ENCODE measurements at places on chromosomes 13 and 19. TPM values are rescaled to one million over a fixed set of nuclear protein-coding genes. Genes with fewer than 3 reads are reported as not detected.

DNA sequence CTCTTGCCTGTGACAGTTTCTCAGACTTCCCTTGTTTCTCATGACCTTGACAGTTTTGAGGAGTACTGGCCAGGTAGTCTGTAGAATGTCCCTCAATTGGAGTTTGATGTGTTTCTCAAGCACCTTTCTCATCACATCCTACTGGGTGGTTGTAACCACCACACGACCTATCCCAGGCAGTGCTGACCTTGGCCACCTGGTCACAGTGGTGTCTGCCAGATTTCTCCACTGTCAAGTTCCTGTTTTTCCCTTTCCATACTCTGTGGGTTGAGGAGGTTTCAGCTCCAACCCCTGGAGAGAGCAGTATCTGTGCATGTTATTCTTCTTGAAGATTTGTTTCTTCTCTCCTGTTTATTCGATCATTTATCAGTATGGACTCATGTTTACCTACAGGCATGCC lies 8.4 kb upstream of the UPF3A start:
- peaks cover 9% of the 10 kb centered on the region for H3K36me3 ChIP-seq
- H3K4me3 ChIP-seq: no peak overlapping the region
- no peak overlapping the region for H3K27ac ChIP-seq
- H3K27me3 ChIP-seq: no peaks in the 10 kb centered on the region

ZNF480 gene
- total RNA-seq: 6.3 TPM

- peaks cover 48% of the 10 kb centered on the region for H3K4me1 ChIP-seq
- H3K36me3 ChIP-seq: no peaks in the 10 kb centered on the region
- no peaks in the 10 kb centered on the region for H3K27me3 ChIP-seq
- peak; percentile 89 for DNase-seq
Measured at GRCh38 chr19:57814505-57815246, at the start of gene ZNF552. ZNF552 (minus strand) TSS chr19:57814913; CDS start chr19:57814743, 170 bp downstream.

- DNase-seq: no peak
- no peak overlapping the region for H3K27ac ChIP-seq
- H3K27me3 ChIP-seq: no peaks in the 10 kb centered on the region
- no peak overlapping the region for H3K4me3 ChIP-seq
Measured at GRCh38 chr19:16895467-16896145, 6.8 kb downstream of the F2RL3 start.

GRCh38 chr19:32154418-32154817 lies 191.0 kb upstream of the ZNF507 start:
- no peak for DNase-seq
- H3K36me3 ChIP-seq: no peaks in the 10 kb centered on the region
- no peaks in the 10 kb centered on the region for H3K27me3 ChIP-seq
- H3K27ac ChIP-seq: no peak overlapping the region

SH2D3A gene
- 60.0 TPM for total RNA-seq

NLRP7 gene
- total RNA-seq: not detected

POU2F2 gene
- under 0.01 TPM for total RNA-seq

GRCh38 chr19:45363861-45364459 lies 6.4 kb downstream of the ERCC2 start:
- no peaks in the 10 kb centered on the region for H3K4me1 ChIP-seq
- H3K27ac ChIP-seq: no peak overlapping the region
- DNase-seq: no peak
- H3K27me3 ChIP-seq: no peaks in the 10 kb centered on the region

GRCh38 chr13:32427852-32428580 lies at the start of gene N4BP2L1:
N4BP2L1 (minus strand) TSS chr13:32428130; CDS start chr13:32428082, 48 bp downstream.
- DNase-seq: peak; percentile 81
- H3K4me3 ChIP-seq: peak within 1 kb of the TSS; percentile 74
- no peaks in the 10 kb centered on the region for H3K27me3 ChIP-seq

- H3K27ac ChIP-seq: no peak overlapping the region
- H3K36me3 ChIP-seq: no peaks in the 10 kb centered on the region
- H3K4me3 ChIP-seq: no peak overlapping the region
- H3K4me1 ChIP-seq: peaks cover 21% of the 10 kb centered on the region
Measured at GRCh38 chr13:73073050-73073449, 14.2 kb downstream of the KLF5 start.

DNA sequence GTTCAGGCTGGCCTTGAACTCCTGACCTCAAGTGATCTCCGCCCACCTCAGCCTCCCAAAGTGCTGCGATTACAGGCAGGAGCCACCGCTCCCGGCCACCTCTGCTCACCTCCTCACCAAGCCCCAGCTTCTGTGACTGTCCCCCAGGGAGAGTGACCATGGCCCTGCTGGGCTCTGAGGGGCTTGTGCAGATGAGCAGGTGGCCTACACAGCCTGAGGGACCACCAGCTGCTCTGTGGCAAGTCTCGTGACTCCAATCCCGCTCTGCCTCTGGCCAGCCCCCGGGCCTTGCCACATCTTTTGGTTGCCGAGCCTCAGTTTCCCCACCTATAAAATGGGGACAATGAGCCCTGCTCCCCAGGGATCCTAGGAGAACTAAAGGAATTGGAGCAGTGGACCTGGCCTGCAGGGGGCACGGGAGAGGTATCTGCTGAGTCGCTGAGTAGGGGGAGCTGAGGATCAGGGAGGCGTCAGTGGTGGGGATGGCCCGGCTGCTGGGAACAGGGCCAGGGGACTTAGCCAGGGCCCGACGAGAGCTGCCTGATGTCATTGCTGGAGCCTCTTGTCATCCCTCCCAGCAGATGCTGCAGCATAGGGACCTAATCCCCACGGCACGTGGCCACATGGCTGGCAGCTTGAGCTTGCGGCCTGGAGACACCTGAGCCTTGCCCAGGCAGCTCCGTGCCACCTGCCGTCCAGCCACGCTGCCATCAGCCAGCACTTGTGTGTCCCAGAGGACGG lies 74.7 kb downstream of the GADD45B start:
- H3K4me1 ChIP-seq: no peaks in the 10 kb centered on the region
- H3K27ac ChIP-seq: no peak overlapping the region
- H3K36me3 ChIP-seq: no peaks in the 10 kb centered on the region
- H3K4me3 ChIP-seq: no peak overlapping the region
- no peaks in the 10 kb centered on the region for H3K27me3 ChIP-seq

DNA sequence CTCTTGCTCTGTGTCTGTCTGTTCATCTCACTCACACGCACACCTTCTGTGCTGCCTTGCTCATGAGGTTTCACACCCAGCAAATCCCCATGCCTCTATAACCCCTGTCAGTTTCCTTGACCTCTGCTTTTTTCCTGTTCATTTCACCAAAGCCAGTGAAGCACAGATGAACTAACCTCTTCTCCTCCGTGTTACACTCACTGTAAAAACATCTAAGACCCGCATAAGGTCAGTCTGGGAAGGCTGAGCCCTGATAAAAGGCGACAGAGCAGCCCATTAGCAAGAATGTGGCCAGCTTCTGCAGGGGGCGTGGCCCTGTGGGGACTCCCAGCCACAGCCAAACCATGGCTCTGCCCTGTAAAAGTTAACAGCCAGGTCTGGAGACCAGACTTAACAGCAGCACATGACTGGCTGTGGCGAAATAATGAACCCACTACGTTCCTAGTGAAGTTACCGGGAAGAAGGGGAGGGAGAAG lies 42.8 kb upstream of the NPAS1 start:
- peak; percentile 40 for DNase-seq
- H3K4me1 ChIP-seq: peaks cover 39% of the 10 kb centered on the region
- H3K36me3 ChIP-seq: no peaks in the 10 kb centered on the region

DNA sequence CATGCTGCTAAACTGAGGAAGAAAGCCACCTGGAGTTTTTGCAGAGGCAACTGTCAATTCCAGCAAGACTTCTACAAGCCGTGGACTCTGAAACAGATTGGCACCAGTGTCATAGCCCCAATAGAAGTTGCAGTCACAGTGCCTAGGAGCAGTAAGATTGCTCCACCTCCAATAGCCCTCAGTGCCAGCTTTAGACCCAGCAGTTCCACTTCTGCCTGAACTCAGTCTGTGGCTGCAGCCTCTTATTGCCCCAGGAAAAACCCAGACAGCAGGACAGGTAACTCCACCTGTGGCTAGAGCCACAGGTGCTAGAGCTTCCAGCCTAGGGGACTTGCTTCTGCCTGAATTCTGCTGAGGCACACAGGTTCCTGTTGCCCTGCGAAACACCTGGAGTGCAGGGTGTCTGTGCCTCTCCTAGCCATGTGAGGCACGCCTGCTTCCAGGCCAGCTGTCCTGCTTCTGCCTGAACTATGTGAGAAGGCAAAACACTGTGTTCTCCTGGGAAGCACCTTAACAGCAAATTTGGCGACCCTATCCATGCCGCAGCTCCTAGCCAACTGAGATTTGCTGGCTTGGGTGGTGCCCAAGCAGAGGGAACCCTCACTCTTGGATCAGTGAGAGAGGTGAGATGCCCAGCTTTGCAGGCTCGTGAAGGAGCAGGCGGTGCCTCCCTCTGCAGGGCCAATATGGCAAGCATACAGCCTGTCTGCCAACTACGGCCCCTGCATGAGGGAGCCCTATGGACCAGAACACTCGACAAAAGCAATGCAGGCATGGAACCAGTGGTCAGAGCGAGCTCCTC lies 607.6 kb downstream of the PCDH17 start:
- no peak for DNase-seq
- no peaks in the 10 kb centered on the region for H3K36me3 ChIP-seq
- no peaks in the 10 kb centered on the region for H3K27me3 ChIP-seq
- H3K27ac ChIP-seq: no peak overlapping the region
- H3K4me3 ChIP-seq: no peak overlapping the region

DNA sequence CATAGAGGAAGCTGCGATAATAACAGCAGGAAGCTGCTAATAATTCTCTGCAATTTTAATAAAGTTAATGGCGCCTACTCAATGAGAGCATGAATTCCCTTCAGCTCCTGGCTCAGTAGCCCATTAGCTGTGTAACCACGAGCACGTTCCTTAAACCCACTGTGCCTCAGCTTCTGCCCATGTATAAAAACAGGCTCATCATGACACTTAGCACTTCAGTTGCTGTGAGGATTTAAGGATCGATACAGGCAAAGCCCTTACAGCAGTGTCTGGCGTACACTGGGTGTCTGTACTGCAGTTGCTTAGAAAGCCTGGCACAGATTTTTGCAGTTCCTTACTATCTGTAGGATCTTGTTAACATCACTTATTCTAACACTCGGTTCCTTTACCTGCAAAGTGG lies 673.4 kb upstream of the ARGLU1 start:
- DNase-seq: no peak
- no peaks in the 10 kb centered on the region for H3K27me3 ChIP-seq
- no peaks in the 10 kb centered on the region for H3K36me3 ChIP-seq
- no peaks in the 10 kb centered on the region for H3K4me1 ChIP-seq
- H3K27ac ChIP-seq: no peak overlapping the region

PSENEN gene
- total RNA-seq: 10.6 TPM

DNA sequence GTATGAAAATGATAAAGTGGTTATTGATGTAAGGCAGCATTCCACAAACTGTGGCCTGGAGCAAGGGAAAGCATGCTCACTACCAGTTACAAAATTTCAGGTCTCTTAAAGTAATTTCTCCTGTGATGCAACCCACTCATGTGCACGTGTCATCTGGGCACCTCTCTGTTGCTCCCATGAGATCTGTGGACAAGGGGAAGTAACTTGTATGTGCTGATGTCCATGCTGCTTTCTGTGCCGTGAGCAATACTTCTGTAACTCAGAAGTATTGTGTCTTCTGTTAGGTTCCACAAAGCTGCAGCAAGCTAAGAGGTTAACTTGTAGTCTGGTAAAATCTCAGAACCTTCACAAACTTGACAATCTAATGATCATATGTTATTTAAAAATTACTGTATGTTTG lies 930.0 kb upstream of the SLITRK6 start:
- DNase-seq: no peak
- no peaks in the 10 kb centered on the region for H3K36me3 ChIP-seq
- no peak overlapping the region for H3K27ac ChIP-seq
- H3K4me3 ChIP-seq: no peak overlapping the region
- H3K4me1 ChIP-seq: no peaks in the 10 kb centered on the region

- no peak overlapping the region for H3K27ac ChIP-seq
- H3K4me1 ChIP-seq: peaks cover 5% of the 10 kb centered on the region
- no peak overlapping the region for H3K4me3 ChIP-seq
- DNase-seq: no peak
- H3K36me3 ChIP-seq: no peaks in the 10 kb centered on the region
- H3K27me3 ChIP-seq: no peaks in the 10 kb centered on the region
Measured at GRCh38 chr13:100789968-100790367, 115.4 kb upstream of the TMTC4 start.

PRR12 gene
- 8.0 TPM for total RNA-seq

GFY gene
- not detected for total RNA-seq

KANK2 gene
- 133 TPM for total RNA-seq

DNA sequence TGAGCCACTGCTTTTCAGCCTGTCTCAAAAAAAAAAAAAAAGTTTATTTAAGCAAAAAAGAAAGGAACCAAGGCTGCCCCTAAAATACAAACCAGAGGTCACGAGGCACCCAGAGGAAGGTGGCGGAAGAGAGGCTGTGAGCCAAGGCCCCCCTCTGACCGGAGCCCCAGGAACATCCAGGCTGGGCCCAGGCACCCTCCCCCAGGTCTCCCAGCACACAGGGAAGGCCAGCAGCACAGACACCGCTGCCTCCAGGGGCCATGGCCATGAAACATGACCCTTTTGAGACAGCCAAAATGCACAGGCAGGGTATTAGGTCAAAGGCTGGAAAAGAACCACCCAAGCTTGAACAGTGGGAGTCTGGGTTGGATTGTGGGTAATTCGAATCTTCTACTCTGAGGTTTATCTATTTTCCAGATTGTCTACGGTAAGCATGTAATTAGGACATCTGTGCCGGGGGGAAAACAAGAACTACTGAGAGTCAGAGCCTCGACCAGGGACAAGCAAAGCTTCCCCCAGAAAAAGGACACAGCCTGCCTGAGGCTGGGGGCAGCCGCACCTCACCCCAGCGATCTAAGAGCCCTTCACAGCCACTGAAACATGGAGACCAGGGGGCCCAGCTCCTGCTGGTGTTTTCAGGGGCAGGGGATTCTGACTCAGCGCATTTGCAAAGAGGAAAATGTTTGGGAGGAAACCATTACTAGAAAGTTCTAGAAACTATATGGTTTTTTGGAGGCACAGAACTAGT lies 8.4 kb downstream of the PEX11G start:
- H3K4me3 ChIP-seq: no peak overlapping the region
- DNase-seq: no peak
- H3K27ac ChIP-seq: no peak overlapping the region
- H3K27me3 ChIP-seq: no peaks in the 10 kb centered on the region

GRCh38 chr19:35130761-35131720 lies 3.8 kb downstream of the LGI4 start:
- no peak overlapping the region for H3K27ac ChIP-seq
- H3K27me3 ChIP-seq: no peaks in the 10 kb centered on the region
- no peaks in the 10 kb centered on the region for H3K36me3 ChIP-seq
- H3K4me3 ChIP-seq: no peak overlapping the region
- no peak for DNase-seq
- peaks cover 10% of the 10 kb centered on the region for H3K4me1 ChIP-seq

MUC16 gene
- 0.52 TPM for total RNA-seq

DNA sequence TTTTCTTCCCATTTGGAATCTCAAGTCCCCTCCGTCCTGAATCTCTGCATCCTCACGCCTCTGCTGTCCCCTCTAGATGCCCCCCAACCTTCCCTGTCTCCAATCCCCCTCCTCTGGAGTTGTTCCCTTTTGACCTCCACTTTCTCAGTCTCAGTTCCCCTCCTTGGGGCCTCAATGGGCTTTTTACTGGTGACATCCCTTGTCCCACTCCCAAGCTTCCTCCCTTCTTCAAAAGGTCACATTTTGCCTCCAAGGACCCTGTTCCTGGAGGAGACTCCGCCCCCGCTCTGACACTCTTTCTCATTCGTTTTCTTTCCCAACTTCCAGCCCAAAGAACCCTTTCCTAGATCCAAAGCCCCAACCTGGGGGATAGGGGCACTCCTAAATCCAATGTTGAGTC lies 1.0 kb downstream of the AP2S1 start:
- H3K4me1 ChIP-seq: peaks cover 11% of the 10 kb centered on the region
- no peaks in the 10 kb centered on the region for H3K27me3 ChIP-seq
- no peak overlapping the region for H3K4me3 ChIP-seq
- no peaks in the 10 kb centered on the region for H3K36me3 ChIP-seq

GRCh38 chr13:50392977-50393376 lies 377.7 kb downstream of the KCNRG start:
- no peak for DNase-seq
- no peaks in the 10 kb centered on the region for H3K4me1 ChIP-seq
- H3K36me3 ChIP-seq: no peaks in the 10 kb centered on the region
- H3K27ac ChIP-seq: no peak overlapping the region

PLK5 gene
- total RNA-seq: not detected
